ENCODE measurements at places on chromosomes 6 and 20.
A peak's percentile ranks its signal among the peaks of the same experiment; 100 is the strongest.

DNA sequence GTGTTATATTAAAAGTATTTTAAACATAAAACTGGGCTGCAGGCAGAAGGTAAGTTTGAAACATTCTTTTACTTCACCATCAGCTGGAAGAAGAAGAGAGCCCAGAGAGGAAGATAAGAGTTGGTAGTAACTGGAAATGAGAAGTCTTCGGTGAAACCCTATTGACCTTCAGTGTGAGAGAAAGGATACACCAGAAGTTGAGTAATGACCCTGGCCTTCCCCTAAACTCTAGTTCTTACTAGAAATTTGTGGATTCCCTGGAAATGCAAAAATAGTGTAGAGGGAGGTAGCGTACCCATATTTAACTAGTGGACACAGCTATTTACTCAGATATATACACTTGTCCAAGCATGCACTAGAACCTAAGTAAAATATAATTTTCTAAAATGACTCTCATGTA lies 8.0 kb upstream of the EPM2A start:
- DNase-seq, result no peak

DNA sequence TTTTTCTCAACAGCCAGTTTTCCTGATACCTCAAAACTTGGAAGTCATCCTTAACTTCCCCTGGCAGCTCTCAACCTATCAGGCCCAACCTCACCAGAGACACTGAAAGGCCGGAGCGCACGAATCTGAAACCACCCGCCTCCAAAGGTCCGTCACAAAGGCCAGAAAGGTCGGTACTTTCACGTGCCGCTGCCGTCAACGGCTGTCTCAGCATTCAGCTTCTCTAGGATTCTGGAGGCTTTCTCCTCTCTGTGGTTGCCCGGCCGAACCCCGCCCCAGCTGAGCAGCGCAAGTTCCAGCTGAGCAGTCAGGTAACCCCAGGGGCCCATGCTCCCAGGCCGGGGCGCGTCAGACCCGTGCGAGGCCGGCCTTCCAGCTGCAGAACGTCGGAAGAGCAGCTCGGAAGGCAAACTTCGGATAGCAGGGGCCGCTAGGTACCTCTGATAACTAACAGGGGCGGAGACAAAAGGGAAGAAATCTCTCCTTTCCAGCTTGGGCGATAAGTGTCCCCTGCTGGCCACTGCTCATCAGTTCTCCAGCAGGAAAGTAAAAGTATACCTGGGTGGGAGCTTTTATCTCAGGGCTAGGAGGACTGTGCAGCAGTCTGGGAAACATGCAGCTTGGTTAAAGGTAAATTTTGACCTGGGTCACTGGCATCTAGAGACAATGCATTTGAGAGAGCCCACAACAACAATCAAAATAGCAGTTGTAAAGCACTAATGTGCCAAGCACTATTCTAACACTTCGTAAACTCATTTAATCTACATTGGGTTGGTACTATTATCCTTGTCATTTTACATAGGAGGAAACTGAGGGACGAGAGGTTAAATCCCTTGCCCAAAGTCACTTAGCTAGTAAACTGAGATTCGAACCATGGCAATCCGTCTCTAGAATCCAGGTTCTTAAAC lies 16.1 kb downstream of the ZSCAN12 start:
- DNase-seq, result peak; percentile 61

DNA sequence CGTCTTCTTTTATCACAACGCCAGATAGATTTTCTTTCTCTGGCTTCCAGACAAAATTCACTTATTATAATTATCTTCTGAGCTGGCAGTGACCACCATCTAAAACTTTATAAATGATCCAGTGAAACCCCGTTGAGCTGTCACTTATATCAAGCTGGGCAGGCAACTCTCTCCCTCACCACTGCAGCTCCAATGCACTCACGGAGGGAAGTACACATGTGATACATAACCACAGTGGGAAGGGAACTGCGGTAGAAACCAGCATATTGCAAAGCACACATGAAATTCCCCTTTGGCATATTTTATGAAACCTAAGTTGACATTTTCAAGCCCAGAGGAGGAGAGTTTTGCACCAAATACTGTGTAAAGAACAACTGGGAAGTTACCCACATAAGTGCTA lies 536.9 kb downstream of the HACE1 start:
- no peak for DNase-seq

GRCh38 chr6:16471222-16471909 lies 233.0 kb downstream of the GMPR start:
- no peak for DNase-seq

GRCh38 chr20:22768266-22769178 lies 184.2 kb upstream of the FOXA2 start:
- DNase-seq, result no peak

DNA sequence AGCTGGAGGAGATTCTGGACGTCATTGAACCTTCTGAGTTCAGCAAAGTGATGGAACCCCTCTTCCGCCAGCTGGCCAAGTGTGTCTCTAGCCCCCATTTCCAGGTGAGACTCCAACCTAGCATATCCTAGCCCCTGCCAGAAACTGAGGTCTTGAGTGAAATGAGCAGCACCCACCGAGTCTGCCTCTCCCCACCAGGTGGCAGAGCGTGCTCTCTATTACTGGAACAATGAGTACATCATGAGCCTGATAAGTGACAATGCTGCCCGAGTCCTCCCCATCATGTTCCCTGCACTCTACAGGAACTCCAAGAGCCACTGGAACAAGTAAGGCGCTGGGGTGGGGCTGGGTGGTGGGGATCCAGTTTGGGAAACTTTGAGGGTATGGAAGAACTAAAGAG lies 4.6 kb downstream of the MEA1 start:
- peak; percentile 55 for DNase-seq

GRCh38 chr6:163355426-163355991 lies 59.0 kb upstream of the QKI start:
- no peak for DNase-seq

GRCh38 chr20:42313704-42314103 lies 695.5 kb upstream of the CHD6 start:
- DNase-seq, result no peak
